Motor neuron (in vitro differentiated cells): ENCODE measurements at places on chromosomes 12 and 14. TPM values are rescaled to one million over a fixed set of nuclear protein-coding genes. Genes with fewer than 3 reads are reported as not detected.
A peak's percentile ranks its signal among the peaks of the same experiment; 100 is the strongest.

The KLRG1 gene
- total RNA-seq, result 5.5 and 5.8 TPM in 2 replicates

The LAG3 gene
- 0.21 and 0.82 TPM in 2 replicates for total RNA-seq

The PEBP1 gene
- total RNA-seq, result 282 and 335 TPM in 2 replicates

The GRIP1 gene
- total RNA-seq, result 78.2 and 81.3 TPM in 2 replicates

The PRPH gene
- 24.7 and 29.5 TPM in 2 replicates for total RNA-seq

The CYP27B1 gene
- total RNA-seq, result 0.75 and 0.76 TPM in 2 replicates

The TMEM253 gene
- total RNA-seq, result 1.3 and 1.9 TPM in 2 replicates

The PRICKLE1 gene
- total RNA-seq, result 4.6 and 4.9 TPM in 2 replicates

The SDR9C7 gene
- total RNA-seq, result 0.24 and 0.39 TPM in 2 replicates

The CIT gene
- 2.2 and 4.1 TPM in 2 replicates for total RNA-seq

The MYL6 gene
- total RNA-seq, result 1,593 and 1,801 TPM in 2 replicates

The ERBB3 gene
- 0.63 and 2.1 TPM in 2 replicates for total RNA-seq

The FAR2 gene
- 4.4 and 4.6 TPM in 2 replicates for total RNA-seq

The CFAP251 gene
- total RNA-seq, result 2.4 and 3.2 TPM in 2 replicates

The SLCO1A2 gene
- total RNA-seq, result 7.8 and 8.5 TPM in 2 replicates

The STYK1 gene
- total RNA-seq, result 0.31 TPM in 1 of 2 replicates, not detected in the other

The RAP1B gene
- total RNA-seq, result 55.3 and 58.6 TPM in 2 replicates

The STAT2 gene
- 49.9 and 53.0 TPM in 2 replicates for total RNA-seq

The NEDD8 gene
- total RNA-seq, result 248 and 285 TPM in 2 replicates

The CCDC38 gene
- 0.93 and 2.4 TPM in 2 replicates for total RNA-seq

The LIN7A gene
- total RNA-seq, result 42.6 and 44.9 TPM in 2 replicates

The OXA1L gene
- 69.1 and 85.0 TPM in 2 replicates for total RNA-seq

DNA sequence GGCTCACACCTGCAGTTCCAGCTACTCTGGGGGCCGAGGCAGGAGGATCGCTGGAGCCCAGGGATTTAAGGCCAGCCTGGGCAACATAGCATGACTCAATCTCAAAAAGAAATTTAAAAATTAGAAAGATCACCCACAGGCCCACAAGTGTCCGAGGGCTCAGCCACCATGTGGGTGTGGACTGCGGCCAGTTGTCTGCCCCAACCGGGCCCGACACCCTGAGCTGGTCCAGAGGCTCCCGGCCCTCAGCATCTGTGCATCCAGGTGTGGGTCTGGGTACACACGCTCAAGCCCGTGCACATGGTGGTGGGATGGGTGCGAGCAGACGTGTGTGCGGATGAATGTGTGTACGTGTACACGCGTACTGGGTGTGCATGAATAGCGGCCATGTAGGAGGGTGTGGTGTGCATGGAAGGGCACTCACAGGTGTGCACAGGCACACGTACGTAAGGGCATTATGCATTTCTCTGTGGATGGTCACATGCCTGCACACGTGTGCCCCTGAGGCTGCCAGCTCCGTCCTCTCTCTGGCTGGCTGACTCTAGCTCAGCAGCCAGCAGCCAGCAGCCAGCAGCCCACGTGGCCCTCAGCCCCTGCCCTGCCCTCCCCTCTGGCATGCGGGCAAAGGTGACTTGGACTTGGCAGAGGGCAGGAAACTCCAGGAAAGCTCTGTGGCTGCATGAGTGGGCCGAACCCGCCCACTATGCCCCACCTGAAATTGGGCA, 23.3 kb upstream of the NUDT14 start:
- ATAC-seq, result no peak

- ATAC-seq, result no peak
Measured at GRCh38 chr12:131683266-131684014, 27.4 kb upstream of the SFSWAP start.

- ATAC-seq, result no peak
Measured at GRCh38 chr12:30568453-30568852, 127.2 kb downstream of the IPO8 start.

GRCh38 chr12:45720069-45720468, 9.4 kb upstream of the ARID2 start:
- ATAC-seq, result no peak

DNA sequence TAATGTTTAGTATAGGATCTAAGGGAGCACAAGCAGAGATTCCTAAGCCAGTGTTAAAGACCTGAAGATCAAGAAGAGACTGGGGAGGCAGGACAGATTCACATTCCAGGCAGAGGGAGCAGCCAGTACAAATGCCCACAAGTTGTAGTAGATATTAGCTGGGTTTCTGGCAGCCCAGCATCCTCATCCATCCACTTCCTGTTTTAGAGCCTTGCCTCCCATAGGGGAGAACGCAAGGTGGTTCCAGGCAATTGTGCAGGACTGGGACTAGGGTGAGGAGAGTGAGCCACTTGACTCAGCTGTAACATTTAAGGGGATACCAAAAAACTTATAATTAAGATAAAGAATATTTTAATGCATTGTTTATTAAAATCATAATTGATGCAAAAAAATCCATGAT, 71.3 kb upstream of the PSMA6 start:
- ATAC-seq, result no peak

DNA sequence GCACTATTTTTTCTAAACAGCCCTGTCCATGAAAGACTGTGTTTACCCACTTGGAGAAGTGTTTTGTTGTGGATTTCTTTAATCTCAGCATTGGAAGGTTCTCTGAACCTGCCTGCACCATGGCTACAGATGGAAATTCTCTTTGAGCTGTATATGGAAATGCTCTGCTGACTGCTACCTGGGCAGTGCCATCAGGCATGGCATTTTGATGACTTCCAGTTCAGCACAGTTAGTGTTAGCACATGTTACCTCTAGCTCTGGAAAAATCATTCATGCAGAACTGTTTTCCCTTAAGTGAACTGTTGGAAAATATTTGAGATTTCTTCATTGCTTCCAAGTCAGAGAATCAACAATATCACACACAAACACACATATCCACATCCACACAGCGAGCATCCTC, 52.6 kb upstream of the RIC8B start:
- no peak for ATAC-seq

DNA sequence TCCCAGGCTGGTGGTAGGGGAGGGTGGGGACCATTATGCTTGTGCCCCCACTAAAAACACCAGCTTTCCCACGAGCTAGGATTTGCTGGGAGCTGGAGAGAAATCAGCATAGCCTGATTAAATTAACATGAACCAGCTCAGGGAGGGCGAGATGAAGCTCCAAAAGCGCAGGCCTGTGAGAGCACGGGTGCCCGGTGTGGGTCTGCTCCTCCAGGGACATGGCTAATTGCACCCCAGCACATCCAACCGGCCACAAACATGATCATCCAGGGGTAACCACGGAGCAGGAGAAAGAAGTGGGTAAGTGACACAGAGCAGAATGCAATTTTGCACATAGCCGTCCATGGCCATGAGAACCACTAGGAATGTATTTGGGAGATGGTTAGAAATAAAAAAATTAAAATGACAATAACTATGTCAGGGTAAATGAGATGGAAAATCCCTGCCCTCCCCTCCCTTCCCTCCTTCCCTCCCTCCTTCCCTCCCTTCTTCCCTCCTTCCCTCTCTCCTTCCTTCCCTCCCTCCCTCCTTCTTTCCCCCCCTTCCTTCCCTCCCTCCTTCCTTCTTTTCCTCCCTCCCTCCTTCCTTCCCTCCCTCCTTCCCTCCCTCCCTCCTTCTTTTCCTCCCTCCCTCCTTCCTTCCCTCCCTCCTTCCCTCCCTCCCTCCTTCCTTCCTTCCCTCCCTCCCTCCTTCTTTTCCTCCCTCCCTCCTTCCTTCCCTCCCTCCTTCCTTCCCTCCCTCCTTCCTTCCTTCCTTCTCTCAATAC, 26.9 kb downstream of the CLMN start:
- peak; percentile 52 for ATAC-seq

DNA sequence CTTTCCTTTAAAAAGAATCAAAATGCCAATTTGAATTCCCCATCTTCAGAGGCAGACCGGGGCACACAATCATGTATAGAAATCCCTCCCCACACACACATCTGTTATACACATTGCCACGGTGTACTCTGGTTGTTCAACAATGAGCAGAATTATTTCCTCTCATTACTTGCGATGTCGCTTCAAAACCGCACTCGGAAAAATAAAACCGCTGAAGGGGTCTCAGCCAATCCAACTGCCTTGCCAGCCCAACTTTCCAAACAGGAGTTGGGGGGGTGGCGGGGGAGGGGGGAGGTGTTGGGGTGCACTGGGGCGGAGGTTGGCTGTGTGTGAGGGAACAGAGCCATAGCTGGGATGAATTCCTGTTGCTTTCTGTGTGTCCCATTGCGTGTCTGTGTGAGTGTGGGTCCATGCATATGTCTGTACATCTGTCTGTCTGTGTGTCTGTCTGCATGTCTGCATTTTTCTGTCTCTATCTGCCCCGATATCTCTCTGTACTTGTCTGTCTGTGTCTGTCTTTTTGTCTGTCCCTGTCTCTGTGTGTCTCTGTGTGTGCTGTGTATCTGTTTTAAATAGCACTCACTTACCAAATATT, 163.6 kb upstream of the TBX3 start:
- no peak for ATAC-seq

- ATAC-seq, result no peak
Measured at GRCh38 chr14:91929700-91930099, 17.8 kb downstream of the FBLN5 start.

GRCh38 chr14:51382506-51382905, 142.5 kb downstream of the TMX1 start:
- no peak for ATAC-seq

GRCh38 chr14:94025720-94026119, 420 bp upstream of the OTUB2 start:
- ATAC-seq, result no peak

DNA sequence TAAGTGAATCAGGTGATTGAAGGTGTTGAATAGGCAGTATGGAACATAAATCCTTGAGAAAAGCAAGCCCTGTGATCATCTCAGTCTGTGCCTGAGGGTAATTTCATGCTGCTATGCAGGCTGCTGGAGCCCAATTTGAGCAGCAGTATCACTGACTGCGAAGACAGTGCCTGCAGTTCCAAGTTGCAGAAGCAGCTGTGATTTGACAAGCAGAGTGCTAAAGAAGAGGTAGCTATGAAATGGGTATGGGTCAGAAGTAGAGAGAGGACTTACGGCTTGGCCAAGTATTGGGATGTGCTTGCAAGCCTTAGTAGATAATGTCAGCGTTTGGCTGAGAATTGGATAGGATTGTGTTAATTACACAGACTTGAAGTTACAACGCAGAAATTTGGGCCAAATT, 22.5 kb downstream of the PIK3C2G start:
- ATAC-seq, result peak; percentile 99

DNA sequence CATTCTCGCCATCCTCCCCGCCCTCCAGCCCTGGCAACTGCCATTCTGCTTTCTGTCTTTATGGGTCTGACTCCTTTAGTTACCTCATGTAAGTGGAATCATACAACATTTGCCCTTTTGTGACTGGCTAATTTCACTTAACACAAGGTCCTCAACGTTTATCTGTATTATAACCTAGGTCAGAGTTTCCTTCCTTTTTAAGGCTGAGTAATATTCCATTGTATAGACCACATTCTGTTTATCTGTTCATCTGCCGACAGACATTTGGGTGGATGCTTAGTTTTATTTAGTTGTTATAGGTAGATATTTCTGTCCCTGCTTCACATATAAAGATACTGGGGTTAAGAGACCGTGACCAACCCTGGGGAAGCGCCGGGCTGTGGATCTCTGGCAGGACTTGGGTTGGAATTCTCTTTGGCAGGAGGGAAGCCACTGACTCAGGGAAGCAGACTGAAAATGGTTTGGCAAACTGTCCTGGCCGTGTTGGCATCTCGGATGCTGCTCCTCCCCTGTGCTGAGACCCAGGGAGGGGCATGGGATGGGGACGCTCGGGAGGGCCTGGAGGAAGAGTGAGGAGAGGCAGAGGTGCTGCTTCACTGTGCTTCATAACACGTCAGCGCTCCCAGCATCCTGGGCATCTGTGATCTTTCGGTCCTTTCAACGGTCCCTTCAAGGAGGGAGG, 38.9 kb downstream of the TEAD4 start:
- ATAC-seq, result no peak

DNA sequence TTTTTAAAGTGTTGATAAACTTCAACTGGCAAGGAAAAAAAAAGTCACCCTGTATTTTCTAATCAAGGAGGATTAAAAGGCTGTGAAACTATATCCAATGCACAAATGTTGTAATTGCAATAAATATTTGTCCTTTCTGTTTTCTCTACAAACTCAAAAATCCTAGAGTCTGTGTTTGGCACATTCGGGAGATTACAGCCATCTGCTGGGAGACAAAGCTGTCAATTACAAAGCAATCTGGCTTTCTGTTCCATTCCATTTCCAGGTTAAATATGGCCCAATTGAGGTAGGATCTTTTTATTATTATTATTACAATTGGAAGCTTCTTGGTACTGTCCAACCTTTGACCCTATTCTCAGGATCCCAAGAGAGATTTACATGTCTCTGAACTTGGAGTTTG, 295.9 kb downstream of the DIO2 start:
- no peak for ATAC-seq

DNA sequence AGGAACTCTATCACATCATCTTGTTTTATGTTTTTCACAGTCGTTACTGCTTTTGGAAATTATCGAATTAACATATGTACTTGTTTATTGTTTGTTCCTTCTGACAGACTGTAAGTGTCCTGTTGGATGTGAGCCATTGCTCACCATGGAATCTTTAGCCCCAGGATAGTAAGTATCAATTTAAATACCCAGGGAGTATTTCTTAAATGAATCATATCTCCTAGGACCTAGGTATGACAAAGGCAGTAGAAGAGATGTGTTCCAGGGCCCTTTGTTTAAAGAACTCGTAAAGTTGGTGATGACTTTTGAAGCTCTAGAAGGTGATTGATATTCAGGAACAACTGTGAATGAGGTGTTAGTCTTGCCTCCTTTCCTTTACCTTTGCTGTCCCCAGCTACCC, 30.3 kb upstream of the STRAP start:
- ATAC-seq, result no peak

DNA sequence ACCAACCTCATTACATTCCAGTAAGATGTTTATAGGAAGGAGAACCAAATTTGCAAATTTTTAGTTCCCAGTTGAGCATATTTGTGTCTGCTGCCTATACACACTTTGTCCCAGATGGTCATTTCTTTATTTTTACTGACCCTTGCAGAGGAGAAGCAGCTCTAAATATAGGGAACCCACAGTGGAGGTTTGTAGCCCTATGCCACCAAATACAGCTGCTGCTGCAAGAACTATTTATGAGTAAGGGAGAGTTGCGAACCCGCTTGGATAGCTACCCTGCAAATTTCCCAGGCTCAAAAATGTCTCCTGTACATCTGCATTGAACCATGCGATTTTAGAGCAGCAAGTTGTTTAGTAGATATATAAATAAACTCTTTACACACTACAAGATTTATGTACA, 48.2 kb downstream of the NAV3 start:
- ATAC-seq, result no peak

DNA sequence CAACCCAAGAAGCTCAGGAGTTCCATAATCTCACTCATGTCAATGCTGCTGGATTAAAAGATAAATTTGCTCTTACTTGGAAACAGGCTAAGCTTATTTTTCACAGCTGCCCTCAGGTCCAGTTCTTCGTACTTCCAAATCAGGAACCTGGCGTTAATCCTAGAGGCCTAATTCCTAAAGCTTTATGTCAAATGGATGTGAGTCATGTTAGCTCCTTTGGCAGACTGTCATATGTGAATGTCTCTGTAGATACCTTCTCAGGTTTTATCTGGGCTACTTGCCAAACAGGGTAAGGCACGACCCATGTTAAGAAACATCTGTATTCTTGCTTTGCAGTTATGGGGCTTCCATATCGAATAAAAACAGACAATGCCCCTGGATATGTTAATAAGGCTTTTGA, 504.6 kb downstream of the ALG10 start:
- no peak for ATAC-seq

- ATAC-seq, result no peak
Measured at GRCh38 chr12:24719293-24719721, 229.6 kb downstream of the BCAT1 start.

GRCh38 chr12:122813310-122813713, 21.9 kb upstream of the HIP1R start:
- no peak for ATAC-seq

GRCh38 chr14:42782754-42783153, 1176.1 kb downstream of the LRFN5 start:
- no peak for ATAC-seq

GRCh38 chr14:80078501-80078900, 132.8 kb downstream of the DIO2 start:
- no peak for ATAC-seq
